ENCODE measurements at places on chromosomes 3 and 15. TPM values are rescaled to one million over a fixed set of nuclear protein-coding genes. Genes with fewer than 3 reads are reported as not detected.
A peak's percentile ranks its signal among the peaks of the same experiment; 100 is the strongest.

DNA sequence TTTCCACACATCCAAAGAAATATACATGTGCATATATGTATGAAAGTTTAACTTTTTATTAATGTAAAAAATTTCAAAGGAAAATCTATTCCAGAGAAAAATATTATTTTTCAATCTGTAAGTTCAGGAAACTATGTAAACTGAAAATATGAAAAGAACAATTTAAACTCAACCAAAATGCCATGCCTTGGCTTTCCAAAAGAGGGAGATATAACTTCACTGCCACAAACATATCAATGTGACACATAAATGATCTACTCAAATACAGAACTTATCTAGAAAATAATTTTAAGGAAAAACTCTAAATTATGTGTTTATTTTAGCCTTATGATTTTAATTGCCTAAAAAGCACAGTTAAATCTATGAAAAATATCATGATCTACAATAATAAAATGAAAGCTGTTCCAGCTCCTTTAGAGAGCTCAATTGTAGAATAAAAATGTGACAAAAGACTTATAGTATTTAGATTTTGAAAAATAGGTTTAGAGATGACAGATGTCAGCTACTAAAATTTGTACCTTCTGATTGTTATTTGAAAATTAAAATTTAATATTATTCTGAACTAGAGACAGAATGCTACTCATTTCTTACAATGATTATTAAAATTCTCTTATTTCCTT is 94.8 kb downstream of the GBE1 start:
- DNase-seq = peak; percentile 66

- no peak for DNase-seq
Observed at GRCh38 chr3:46501702-46502101, 3.9 kb downstream of the RTP3 start.

- no peak for DNase-seq
Observed at GRCh38 chr3:192881159-192881786, 36.4 kb downstream of the MB21D2 start.

- peak; percentile 71 for DNase-seq
Observed at GRCh38 chr3:171841620-171842000, 1.5 kb upstream of the TMEM212 start.

GRCh38 chr3:125039131-125040100 is 16.4 kb downstream of the HEG1 start:
- peak; percentile 23 for DNase-seq

SKOR1 gene
- 0.05 TPM for total RNA-seq

THSD4 gene
- total RNA-seq = 34.2 TPM

NEO1 gene
- 6.3 TPM for total RNA-seq
